ENCODE measurements at places on chromosomes 1 and 21.
A peak's percentile ranks its signal among the peaks of the same experiment; 100 is the strongest.

GRCh38 chr1:41615316-41615715 lies 130.8 kb upstream of the EDN2 start:
- no peak for DNase-seq

- DNase-seq, result no peak
Measured at GRCh38 chr1:8252266-8252951, 65.5 kb upstream of the SLC45A1 start.

DNA sequence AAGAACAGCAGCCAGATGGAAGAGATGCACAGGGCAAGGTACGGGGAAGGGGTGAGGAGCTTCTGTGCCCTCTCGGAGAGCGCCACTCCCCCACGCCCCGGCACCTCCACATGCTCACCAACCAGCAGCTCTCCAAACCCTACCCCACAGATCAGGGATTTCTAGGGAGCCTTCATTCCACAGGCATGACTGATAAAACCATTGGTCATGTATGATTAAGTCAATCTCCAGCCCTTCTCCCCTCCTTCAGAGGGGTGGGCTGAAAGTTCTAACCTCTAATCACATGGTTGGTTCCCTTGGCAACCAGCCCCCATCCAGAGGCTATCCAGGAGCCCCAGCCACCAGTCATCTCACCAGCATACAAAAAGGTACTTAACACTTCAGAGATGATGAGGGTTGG lies 144.7 kb downstream of the TGFBR3 start:
- DNase-seq, result no peak

DNA sequence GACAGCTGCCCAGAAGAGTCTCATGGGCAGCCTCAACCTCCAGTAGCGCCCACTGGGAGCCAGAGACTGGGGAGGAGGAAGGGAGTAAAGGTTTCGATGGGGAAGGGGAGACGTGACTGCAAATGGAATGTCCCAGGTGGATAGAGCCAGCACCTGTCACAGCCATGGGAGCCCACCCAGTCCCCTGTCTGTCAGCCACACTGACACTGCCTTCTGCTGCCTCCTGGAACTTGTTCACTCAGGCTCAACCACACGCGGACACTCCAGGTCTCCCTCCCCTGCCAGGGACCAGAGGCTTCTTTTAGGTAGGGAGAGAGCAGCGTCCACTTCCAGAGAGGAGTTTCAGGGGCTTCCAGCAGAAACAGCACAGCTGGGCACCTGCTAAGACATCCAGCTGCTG lies 346.3 kb downstream of the NPHP4 start:
- no peak for DNase-seq

GRCh38 chr1:153742411-153743142 lies 14.7 kb downstream of the INTS3 start:
- no peak for DNase-seq

DNA sequence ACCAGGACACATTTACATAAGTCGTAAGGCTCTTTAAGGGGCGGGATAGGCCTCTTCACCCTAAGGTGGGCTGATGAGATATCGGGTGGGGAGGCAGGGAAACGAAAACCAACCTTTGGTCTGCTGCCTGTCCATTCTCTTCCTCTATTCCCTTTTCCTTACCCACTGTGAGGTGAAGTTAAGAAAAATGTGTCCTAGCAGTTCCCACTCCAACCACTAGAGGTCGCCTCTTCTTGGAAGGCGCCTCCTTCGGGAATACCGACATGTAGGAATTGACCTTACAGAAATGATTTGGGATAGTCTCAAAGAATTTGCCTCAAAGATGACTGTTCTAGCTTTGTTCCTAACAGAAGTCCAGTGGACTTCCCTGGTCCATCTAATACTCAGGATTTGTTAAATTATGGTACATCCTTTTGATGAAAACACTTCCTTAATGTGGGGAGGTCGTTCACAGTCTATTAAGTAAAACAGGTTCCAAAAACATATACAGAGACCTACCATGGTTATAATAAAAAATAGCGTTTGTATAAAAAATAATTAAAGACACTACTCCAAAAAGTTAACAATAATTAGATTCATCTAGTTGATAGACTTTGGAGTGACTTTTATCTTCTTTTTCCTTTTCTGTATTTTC lies 14.1 kb downstream of the AZIN2 start:
- DNase-seq, result peak; percentile 14

DNA sequence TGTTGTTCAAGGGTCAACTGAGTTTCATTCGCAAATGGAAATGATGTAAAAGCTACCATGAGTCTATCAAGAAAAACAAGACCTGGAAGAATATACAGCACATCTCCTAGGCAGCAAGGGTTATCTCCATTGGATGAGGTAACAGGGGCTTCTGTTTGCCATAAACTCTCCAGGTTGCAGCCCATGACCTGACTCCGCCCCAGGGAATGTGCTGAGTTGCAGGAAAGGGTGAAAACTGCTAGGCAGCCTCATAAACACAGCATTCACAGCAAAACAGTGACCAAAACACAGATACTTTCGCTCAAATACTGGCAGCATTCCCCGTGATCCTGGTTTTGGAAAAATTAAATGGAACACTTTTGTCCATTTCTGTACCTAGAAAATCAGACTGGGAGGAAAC lies 20.2 kb upstream of the ACTA1 start:
- DNase-seq, result no peak

GRCh38 chr1:53891018-53891417 lies 1.4 kb upstream of the YIPF1 start:
- DNase-seq, result no peak

DNA sequence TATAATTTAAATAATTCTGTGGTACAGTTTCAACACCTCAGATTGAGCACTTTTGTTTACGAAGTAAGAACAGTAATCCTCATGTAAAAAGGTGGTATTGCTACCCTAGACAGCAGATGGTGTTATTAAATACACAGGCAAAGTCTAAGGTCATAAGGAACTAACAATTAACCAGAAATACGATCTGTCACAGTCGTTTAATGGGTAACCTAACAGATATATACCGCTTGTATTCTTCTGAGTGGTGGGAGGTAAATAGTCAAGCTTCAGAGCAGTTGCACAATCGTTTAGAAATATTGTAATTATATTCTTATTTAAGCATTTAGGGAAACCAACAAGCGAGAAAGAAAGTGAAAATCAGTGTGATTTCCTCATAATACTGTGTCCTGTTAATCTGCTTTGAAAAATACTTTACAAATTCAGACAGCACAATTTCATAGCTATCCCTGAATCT lies 9.8 kb upstream of the IRF2BP2 start:
- peak; percentile 98 for DNase-seq
